Fibroblast of upper back skin (primary cell): ENCODE measurements at places on chromosomes 16 and 17.

DNA sequence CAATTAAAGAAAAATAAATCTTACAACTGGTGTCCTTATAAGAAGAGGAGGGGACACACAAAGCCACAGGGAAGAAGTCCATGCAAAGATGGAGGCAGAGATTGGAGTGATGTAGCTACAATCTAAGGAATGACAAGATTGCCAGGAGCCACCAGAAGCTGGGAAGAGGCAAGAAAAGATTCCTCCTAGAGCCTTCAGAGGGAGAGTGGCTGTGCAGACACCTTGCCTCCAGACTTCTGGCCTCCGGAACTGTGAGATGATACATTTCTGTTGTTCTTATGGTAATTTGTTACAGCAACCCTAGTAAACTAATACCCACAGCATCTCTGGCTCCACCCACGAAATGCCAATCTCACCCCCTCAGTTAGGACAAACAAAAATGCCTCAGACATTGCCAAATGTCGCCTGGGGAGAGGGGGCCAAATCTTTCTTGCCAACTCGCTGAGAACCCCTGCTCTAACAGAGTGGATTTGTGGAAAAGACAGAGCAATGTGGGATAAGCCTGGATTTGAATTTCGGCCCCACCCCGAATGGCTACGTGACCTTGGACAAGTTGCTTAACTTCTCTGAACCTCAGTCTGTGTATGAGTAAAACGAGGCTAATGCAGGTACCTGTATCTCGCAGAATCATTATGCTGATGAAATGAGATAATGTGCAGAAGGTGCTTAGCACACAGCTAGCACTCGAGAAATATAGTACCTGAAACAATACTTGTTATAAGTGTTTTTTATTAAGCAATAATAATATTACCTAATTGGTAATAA is 37.1 kb upstream of the CSNK2A2 start:
- no peak for DNase-seq

- no peak for DNase-seq
Measured at GRCh38 chr17:2949469-2950044, 113.8 kb downstream of the OR1D5 start.

DNA sequence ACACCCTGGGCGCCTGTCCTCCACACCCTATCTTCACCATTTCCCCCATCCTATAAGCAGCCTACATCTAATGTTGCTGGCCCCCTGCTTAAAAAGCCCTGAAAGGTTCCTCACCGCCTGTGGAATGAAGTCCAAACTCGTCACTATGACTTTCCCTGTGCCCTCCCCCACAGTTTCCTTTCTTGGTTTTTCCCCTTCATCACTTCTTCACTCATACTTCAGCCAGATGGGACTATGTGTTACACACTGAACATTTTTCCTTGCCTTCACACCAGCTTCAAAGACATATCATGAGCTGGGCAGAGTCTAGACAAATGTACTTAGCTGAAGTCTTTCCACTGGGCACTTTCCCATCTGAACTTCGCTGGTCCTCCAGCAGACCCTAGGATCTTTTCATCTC is 1.5 kb upstream of the MARCHF10 start:
- DNase-seq, result peak; percentile 77

GRCh38 chr17:49715717-49716279 is 8.0 kb upstream of the SLC35B1 start:
- DNase-seq, result no peak

GRCh38 chr16:24825696-24826095 is 20.1 kb upstream of the SLC5A11 start:
- no peak for DNase-seq

GRCh38 chr16:75580-76501 is 2.2 kb upstream of the MPG start:
- peak; percentile 87 for DNase-seq

DNA sequence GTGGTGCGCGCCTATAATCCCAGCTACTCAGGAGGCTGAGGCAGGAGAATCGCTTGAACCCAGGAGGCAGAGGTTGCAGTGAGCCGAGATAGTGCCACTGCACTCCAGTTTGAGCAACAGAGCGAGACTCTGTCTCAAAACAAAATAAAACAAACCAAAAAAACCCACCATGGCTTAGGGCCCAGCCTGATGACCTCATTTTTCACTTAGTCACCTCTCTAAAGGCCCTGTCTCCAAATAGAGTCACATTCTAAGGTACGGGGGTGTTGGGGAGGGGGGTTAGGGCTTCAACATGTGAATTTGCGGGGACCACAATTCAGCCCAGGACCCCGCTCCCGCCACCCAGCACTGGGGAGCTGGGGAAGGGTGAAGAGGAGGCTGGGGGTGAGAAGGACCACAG is 1.4 kb upstream of the STH start:
- peak; percentile 32 for DNase-seq

GRCh38 chr17:2172077-2172851 is 117.4 kb downstream of the HIC1 start:
- DNase-seq, result peak; percentile 99
